ENCODE measurements at places on chromosomes 1 and 21. TPM values are rescaled to one million over a fixed set of nuclear protein-coding genes. Genes with fewer than 3 reads are reported as not detected.

DNA sequence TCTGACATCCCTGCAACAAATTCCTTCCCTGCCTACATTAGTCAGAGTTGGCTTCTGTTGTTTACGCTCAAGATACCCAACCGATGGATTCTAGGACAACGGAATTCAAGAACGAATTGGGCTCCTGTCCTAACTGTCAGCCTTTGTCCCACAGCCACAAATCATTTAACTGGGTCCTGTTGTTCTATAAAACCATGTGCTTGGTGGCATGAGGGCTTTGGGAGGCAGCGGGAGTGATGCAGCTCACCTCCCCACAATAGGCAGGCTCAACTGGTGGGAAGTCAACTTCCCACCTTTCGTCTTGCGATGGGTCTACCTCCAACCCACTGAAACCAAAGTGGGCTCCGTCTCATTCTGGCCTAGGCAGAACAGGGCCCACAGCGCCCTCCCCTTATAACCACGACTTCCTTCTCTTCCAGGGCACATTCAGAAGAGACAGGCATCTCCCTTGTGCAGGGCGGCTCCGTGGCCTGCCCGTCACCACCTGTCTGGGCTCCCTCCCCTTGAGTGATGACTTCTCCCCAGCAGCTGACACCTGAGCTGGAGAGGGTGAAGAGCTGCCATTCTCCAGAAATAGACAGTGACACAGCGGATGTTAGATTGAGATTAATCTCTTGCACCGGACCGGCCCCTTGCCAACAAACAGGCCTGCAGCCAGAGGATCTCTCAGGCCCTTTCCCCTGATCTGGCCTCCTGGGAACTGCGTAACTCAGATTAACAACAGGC is 26.5 kb downstream of the LRRC38 start:
- no peak overlapping the region for H3K4me3 ChIP-seq
- no peaks in the 10 kb centered on the region for H3K4me1 ChIP-seq
- no peaks in the 10 kb centered on the region for H3K36me3 ChIP-seq
- DNase-seq, result no peak

DNA sequence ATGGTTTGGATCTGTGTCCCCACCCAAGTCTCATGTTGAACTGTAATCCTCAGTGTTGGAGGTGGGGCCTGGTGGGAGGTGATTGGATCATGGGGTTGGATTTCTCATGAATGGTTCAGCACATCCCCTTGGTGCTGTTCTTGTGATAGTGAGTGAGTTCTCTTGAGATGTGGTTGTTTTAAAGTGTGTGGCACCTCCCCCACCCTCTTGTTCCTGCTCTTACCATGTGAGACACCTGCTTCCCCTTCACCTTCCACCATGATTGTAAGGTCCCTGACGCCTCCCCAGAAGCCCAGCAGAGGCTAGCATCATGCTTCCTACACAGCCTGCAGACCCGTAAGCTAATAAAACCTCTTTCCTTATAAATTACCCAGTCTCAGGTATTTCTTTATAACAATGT is 55.8 kb downstream of the SUSD4 start:
- H3K36me3 ChIP-seq, result no peaks in the 10 kb centered on the region
- no peak overlapping the region for H3K4me3 ChIP-seq
- no peak for DNase-seq
- no peaks in the 10 kb centered on the region for H3K4me1 ChIP-seq

GRCh38 chr1:65343286-65343685 is 33.9 kb downstream of the DNAJC6 start:
- H3K27me3 ChIP-seq, result peaks cover 1% of the 10 kb centered on the region
- no peaks in the 10 kb centered on the region for H3K4me1 ChIP-seq
- DNase-seq, result no peak
- H3K36me3 ChIP-seq, result no peaks in the 10 kb centered on the region

CRNN gene
- total RNA-seq, result not detected

NBPF12 gene
- 13.0 TPM for total RNA-seq

EFHD2 gene
- total RNA-seq, result 90.5 TPM
